ENCODE measurements at places on chromosomes 6 and 20.

DNA sequence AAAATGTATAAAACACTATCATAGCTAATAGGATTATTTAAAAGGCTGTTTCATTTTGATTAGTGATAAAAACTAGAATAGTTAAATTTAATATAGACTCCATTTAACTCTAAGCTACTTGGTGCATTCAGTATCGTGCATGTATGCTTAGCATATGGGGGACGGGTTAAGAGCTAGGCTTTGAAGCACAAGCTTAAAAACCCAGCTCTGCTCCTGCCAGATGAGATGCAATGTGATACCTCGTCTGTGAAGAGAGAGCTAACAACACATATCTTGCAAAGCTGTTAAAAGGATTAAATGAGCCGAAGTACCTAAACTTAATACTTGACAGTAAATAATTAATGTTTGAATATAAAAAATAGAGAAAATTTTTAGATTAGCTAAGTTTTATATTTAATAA is 42.2 kb downstream of the DTNBP1 start:
- DNase-seq, result no peak

GRCh38 chr6:12327391-12327790 is 37.2 kb downstream of the EDN1 start:
- no peak for DNase-seq

DNA sequence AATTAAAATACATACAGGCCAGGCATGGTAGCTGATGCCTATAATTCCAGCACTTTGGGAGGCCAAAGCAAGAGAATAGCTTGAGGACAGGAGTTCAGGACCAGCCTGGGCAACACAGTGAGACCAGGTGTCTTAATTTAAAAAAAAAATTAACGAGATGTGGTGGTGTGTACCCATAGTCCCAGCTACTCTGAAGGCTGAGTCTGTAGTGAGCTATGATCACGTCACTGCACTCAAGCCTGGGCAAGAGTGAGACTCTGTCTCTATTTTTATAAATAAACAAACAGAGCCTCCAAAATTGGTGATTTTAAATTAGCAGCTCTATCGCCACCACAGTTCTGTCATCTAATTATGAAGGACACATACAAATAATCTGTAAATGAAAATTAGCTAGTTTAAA is 37.9 kb downstream of the ABHD12 start:
- DNase-seq, result no peak

DNA sequence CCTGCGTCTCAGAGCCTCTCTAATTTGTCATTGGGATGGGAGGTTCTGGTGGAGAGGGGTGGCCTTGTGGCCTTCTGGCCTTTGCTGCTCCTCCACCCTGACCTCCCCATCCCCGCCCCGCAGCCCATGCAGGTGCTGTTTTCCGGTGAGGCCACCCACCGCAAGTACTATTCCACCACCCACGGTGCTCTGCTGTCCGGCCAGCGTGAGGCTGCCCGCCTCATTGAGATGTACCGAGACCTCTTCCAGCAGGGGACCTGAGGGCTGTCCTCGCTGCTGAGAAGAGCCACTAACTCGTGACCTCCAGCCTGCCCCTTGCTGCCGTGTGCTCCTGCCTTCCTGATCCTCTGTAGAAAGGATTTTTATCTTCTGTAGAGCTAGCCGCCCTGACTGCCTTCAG is 171.8 kb upstream of the RNF24 start:
- no peak for DNase-seq

GRCh38 chr6:34973547-34974248 is 84.6 kb downstream of the ANKS1A start:
- no peak for DNase-seq

DNA sequence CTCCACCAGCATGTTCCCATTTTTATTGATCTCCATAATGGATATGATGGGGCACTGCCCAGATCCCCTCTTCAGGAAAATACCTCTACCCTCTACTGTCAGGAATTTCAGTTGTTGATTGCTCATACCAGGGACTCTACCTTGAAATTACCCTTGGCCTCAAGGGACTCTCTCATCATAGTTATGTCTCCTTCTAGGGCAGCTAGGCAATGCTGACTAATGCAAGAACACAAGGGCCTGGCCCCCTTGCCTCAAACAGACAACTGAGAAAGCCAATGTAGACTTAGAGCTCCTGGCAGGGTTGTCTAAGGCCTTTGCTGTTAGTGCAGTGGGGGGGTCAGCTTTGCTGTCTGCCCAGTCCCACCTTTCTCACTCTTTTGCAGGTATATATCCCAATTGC is 493.1 kb downstream of the BTBD3 start:
- DNase-seq, result no peak

GRCh38 chr6:147040121-147040910 is 163.9 kb upstream of the STXBP5 start:
- no peak for DNase-seq

DNA sequence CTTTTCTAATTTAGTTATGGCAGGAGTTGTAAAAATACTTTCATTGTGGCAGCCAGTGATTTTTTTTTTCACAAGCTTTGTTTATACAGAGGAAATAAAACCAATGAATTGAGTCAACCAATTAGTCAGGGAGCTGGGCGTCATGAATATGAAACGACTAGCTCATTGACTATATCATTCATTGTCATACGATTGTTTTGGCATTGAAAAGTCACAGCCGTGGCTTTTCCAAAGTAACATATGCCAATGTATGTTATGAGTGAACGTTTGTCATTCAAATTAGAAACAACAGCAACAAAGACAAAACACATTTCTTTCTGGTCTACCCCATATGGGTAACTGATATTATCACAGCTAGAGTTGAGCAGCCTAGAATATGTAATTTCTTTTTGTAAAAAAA is 810.6 kb downstream of the EPHA7 start:
- DNase-seq, result no peak

- no peak for DNase-seq
These were observed 208.1 kb upstream of the PROKR2 start for GRCh38 chr20:5524896-5525295.

DNA sequence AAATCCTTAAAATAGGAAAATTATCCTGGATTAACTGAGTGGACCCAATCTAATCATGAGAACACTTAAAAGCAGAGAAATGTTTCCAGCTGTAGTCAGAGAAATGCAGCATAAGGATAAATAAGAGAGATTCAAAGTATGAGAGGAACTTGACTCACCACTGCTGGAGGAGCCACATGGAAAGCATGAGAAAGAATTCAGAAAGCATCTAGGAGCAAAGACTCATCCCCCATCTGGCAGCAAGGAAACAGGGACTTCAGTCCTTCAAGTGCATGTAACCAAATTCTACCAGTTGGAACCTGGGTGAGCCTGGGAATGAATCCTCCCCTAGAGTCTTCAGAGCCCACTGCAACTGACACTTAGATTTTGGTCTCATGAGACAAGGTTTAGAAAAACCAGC is 33.7 kb downstream of the RNF146 start:
- no peak for DNase-seq

GRCh38 chr6:78597966-78598365 is 269.4 kb upstream of the IRAK1BP1 start:
- no peak for DNase-seq

DNA sequence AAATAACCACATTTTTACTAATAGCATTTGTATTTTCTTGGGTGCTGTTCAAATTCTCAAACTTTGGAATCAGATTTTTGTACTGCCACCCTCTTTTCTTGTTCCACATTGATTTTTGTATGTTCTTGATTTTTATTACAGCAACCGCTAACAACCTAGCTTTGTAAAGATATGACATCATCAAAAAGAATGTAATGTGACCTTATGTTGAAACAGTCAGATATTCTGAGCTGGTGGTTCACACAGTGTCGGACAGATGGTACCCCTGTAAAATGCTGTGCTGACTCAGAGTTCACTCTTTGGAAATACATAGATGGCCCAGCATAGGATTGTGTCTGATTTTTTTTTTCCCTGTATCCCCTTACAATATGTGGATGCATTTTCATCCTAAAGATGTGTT is 118.9 kb downstream of the QKI start:
- DNase-seq, result no peak

GRCh38 chr6:107156617-107157016 is 41.3 kb upstream of the BEND3 start:
- no peak for DNase-seq

- DNase-seq, result no peak
These were observed 3.0 kb upstream of the NFATC2 start for GRCh38 chr20:51545515-51545914.

- no peak for DNase-seq
These were observed 23.7 kb downstream of the SNRPB start for GRCh38 chr20:2446845-2447244.
